Activated CD8-positive, alpha-beta memory T cell treated with anti-CD3 and anti-CD28 coated beads for 4 hours (primary cell): ENCODE measurements at places on chromosomes 7 and 10.

DNA sequence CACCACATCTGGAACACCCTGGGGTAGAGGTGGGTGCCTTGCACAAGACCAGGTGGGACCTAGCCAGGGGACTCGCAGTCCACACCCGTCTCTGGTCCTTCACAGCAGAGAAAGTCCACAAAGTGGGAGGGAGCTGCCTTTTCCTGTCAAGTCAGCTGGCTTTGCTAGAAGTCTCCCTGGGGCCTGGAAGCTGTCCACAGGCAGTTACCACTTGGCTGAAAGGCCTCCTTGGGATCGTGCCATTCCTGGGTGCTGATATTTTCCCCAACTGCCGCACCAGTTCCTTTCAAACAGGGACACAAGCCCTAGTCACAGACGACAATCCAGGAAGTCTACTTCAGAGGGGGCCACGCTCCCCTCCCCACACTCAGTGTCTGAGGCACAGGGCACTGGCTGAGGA is 75.4 kb downstream of the AFAP1L2 start:
- DNase-seq = no peak

DNA sequence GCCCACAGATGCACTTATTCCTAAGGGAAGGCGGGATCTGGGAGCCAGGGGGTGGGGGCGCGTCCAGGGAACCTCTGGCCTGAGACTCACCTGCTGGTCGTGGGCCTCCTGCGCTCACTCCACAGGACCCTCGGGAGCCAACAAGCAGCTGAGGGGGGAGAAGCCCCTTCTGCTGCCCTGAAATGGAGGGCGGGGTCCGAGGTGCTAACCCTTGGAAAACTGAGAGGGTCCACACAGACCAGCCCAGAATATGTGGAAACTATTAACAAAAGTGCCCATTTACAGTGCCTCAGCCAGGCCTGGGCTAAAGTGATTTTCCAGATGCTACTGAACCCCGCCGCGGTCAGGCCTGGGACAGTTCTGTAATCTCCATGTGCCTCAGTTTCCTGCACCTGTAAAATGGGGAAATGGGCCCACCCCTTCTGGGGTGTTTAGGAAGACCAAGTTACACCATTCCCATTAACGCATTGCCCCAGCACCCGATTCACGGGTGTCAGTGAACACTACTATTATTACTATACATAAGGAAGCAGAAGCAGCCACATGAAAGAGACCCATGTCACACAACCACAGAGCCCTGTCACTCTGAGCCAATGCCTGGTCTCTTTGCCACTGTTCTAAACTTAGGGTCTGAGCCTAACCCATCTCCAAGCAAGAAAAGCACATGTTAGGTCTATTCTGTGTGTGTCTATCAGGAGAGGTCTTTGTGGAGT is 630 bp upstream of the VSTM4 start:
- DNase-seq = no peak

- DNase-seq = no peak
Observed at GRCh38 chr10:69449841-69450240, 1.4 kb upstream of the TSPAN15 start.

- no peak for DNase-seq
Observed at GRCh38 chr10:5565671-5566581, 41.2 kb downstream of the CALML3 start.

DNA sequence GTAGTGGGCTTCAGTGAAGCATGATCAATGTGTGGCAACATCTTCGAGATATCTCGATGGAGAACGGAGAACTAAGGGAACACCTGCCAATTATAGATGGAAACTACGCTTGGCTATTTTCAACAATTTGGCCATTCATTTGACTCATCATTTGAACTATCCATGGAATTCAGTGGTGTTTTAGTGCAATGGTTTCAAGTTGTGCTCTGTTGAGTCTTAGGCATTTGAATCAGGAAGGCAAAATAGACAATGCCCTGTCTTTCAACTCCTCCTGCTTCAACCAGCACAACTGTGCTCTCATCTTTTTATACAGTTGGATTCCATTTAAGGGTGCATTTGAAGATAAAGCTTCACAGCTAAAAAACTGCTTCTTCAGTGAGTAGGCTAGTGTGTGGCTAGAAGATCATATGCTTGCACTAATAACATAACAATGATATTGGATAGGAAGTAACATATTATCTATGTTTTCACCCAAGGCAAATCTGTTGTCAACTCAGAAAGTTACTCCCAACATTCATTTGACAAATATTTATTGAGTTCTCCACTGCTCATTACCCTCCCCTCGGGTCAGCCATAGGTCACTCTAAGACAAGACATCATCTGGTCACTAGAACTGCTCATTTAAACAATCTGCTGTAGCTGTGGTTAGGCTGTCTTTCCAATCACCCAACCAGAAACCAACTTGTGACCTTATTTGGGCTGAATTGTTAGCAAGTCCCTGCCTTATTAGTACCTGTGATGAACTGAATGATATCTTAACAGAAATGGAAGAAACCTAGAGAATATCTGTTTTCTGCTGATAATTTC is 314.1 kb upstream of the SP4 start:
- no peak for DNase-seq

GRCh38 chr10:15122477-15123030 is 25.4 kb downstream of the RPP38 start:
- DNase-seq = no peak

DNA sequence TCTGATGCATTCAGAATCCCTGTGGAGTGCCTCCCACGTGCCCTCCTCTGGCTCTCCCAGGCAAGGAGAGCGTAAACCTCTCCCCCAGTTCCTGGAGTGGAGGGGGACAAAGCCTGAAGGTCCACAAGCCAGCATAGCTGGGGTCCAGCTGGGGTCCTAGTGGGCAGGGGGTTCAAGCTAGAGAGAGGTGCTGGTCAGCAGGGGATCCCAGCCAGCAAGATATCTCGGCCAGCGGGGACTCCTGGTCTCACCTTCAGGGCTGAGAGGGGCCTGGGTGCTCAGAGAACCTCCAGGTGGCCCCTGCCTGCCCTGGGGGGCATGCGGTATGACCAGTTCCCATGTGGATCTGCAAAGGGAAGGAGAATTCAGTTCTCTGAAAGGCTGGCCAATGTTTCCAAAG is 413.7 kb downstream of the TCERG1L start:
- DNase-seq = no peak

DNA sequence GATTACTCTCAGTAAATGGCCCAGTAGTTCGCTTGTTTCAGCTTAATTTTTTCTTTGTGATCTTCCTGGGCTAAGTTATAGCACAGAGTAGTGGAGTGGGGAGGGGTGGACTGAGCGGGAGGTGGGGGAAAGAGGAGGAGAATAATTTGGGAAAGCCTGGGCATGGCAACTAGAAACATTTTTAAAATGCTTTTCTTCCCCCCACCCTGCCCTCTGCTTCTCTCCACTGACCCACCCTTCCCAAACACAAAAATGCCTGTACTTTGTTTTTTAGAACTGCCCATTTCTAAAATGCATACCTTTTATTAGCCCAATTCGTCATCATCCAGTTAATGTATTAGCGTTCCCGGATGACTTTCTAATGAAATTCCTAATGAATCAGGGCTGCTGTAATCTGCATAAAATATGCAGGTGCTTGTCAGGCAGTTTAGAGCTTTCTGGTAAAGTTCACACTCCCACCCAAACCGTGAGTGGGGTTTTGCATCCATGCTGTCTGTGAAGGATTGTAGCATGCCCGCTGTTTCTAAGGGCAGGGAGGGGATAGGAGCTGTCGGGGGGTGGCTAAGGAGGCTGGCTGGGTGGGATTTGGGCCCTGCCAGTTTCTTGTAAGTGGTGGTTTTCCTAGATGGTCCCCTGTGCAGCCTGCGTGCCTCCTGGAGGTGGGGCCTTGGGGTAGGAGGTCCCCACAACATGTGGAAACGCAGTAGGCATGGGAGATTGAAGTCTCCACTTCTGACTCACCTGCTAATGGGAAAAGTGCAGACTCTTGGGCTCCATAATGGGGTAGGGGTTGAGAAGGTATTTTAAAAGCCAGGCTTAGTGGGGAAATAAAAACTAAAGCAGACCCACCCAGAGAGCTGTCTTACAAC is 190.3 kb downstream of the TCF7L2 start:
- DNase-seq = no peak

GRCh38 chr10:89481662-89482061 is 53.7 kb downstream of the SLC16A12 start:
- DNase-seq = no peak

DNA sequence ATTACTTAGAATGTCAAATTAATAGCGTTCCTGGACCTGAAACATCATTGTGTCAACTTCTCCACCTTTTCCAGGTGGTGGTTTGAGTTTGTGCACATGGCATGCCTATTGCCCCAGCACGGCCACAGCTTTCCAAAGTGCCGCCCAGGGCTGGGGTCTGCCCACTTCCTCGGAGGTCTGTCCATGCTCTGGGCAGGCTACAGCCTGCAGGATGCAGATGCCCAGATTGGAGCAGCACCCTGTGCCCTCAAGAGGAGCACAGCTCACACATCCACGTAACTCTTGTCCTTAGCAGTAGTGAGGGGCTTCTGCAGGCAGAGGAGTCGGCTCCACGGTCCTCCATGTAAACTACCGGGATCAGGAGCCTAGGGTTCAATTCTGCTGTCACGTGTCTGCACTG is 238.6 kb downstream of the EBF3 start:
- DNase-seq = no peak

DNA sequence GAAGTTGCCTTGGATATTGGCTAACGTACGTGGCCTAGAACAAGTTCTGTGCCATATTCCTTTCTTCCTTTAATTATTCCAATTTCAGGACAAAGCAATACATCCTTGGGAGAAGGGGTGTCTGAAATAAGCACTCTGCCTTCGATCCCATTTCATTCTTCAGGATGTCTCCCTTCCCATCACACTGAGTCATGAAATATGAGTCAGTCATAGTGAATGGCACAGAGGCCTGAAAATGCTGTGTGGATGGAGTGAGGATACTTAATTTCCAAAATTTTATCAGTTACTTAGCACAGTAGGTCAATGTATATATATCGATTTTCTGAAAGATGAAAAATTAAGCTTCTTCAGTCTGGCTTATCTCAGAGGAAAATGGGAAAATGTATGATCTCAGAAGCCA is 19.5 kb downstream of the EVX1 start:
- DNase-seq = no peak

GRCh38 chr10:114393886-114394285 is 10.4 kb downstream of the AFAP1L2 start:
- no peak for DNase-seq

GRCh38 chr10:29252811-29253689 is 35.8 kb upstream of the LYZL1 start:
- DNase-seq = no peak

DNA sequence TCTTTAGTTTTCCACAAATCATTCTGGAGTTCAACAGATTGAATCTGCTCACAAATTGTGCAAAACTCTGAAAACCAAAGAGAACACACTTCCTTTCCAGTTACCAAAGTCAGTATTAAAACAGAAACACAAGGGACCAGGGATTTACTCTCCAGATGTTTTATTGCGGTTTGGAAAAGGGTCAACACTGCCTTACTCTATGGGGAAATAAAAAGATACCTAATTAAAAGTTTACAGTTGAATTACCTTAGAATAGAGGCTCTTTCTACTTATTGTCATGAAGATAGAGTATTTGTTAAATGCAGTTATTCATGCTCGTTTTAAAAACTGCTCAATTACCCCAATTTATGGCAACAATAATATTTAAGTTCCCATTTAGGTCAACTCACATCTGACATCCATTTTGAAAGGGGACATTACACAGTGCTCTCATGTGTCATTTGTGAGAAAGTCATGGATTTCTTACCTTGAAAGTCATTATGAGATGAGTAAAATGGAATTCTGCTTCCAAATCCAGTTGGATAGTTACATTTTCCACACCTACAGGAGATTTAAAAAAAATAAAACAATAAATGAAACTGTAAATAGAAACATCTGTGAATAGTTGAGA is 8.4 kb downstream of the LAMB1 start:
- DNase-seq = no peak

GRCh38 chr10:21803374-21803773 is 200.2 kb downstream of the DNAJC1 start:
- no peak for DNase-seq

GRCh38 chr7:34036972-34037792 is 131.8 kb downstream of the BMPER start:
- DNase-seq = no peak

DNA sequence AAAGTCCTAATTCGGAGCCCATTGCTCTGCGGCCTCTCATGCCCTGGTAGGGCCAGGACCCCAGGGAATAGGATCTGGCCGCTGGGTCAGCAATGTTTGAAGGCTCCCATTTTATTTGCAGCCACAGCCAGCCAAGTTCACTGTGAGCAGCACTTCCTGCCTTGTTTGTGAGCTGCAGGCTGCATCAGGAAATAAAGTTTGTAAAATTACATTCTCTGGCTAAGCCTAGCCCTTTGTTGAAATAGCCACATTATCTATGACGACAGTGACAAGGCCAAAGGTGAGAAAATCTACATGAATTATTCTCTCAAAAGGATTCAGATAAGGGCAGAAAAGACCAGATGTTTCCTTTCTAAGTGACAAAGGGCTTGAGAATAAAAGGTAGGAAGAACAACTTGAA is 23.7 kb upstream of the ITGB1 start:
- DNase-seq = no peak

DNA sequence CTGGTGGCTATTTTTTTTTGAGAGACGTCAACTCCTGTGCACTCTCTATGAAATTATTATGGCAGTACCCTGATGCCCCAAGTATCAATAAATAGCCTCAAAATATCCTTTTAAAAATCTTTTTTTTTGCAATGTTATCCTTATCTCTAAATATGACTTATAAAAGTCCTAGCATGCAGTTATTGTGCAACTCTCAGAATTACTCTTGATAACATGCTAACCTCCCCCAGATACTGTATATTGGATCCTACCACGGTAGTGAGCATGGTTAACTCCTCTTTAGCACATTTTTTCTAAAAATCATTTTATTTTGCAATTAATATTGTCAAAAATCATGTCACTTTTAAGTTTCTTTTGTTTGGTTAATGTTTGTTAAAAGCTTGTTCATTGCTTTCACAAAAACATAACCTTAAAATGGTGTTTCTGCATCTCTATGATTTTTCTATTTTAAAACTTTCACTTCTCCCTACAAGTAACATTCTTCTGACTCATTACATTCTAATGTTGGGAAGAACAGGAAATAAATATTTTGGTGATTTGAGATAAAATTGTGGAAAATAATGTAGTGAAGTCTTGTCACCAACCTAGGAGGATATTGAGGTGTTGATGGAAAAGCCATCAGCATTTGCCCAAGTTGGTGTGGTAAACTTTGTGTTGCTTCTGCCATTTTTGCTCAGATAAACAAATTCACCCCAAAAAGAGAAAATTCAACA is 42.1 kb upstream of the ADRA2A start:
- no peak for DNase-seq

DNA sequence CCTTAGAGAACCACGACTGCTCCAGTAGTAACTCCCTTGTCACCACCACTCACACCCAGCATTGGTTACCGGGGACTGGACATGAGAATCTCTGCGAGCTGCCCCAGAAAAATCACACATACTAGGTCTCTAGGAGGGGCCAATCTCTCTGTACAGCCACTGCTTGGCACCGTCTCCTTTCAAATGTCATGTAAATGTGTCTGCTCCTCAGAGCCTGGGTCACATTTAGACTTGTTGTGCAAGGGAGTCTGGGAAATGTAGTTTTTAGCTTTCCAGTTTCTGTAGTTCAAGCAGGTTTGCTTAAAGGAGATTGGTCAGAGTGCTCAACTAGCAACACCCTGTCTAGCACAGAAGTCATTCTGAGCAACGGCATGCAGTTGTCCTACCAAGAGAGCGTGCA is 60.0 kb downstream of the CHN2 start:
- no peak for DNase-seq

- no peak for DNase-seq
Observed at GRCh38 chr7:25521236-25521635, 292.9 kb upstream of the NPVF start.
